Panc1 (cell line): ENCODE measurements at places on chromosomes 12 and 14. TPM values are rescaled to one million over a fixed set of nuclear protein-coding genes. Genes with fewer than 3 reads are reported as not detected.

DNA sequence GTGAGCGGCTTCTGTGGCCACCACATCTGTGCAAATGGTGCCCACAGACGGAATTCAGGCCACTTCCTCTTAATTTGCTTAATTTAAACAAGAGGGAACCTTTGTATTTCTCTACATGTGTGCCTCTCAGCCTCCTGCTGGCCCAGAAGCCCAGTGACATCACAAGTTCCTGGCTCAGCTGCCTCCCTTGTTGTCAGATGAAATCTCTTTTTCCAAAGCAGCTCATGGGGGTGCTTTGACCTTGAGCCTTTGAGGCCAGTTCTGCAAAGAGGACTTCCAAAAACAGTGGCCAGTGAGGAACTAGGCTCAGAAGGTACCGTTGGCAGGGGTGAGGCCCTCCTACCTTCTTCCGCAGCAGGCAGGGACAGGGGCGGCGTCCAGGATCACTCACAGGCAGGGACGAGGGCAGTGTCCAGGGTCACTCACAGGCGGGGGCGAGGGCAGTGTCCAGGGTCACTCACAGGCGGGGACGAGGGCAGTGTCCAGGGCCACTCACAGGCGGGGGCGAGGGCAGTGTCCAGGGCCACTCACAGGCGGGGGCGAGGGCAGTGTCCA lies 35.0 kb upstream of the GALNT9 start:
- no peak for DNase-seq
- H3K36me3 ChIP-seq: no peaks in the 10 kb centered on the region
- H3K4me1 ChIP-seq: no peaks in the 10 kb centered on the region
- no peak overlapping the region for H3K4me3 ChIP-seq

DNA sequence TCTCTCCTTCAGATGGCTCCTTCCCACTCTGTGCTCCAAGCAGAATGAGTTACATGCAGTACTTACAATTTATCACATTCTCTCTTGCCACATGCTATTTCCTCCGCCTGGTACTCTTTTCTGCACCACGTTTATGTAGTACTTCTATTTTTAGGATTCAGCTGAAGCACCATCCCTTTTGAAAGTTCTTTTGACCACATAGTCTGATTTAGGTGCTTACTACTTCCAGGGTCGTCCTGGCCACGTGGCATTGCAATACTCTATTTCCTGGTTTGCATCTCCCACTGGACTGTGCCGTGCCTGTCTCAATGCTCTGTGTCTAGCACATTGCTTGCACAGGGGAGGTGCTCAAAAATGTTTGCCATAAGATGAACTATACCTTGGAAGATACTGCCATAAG lies 16.3 kb upstream of the TBC1D30 start:
- no peaks in the 10 kb centered on the region for H3K4me1 ChIP-seq
- no peak overlapping the region for H3K27ac ChIP-seq
- no peaks in the 10 kb centered on the region for H3K36me3 ChIP-seq
- DNase-seq: no peak
- no peaks in the 10 kb centered on the region for H3K27me3 ChIP-seq

- H3K4me3 ChIP-seq: no peak overlapping the region
- H3K36me3 ChIP-seq: peaks cover 7% of the 10 kb centered on the region; the same call in 1 of the 2 replicates
- H3K27me3 ChIP-seq: no peaks in the 10 kb centered on the region
- H3K27ac ChIP-seq: no peak overlapping the region
Measured at GRCh38 chr14:91118511-91119068, 4.7 kb downstream of the DGLUCY start.

GRCh38 chr14:103023881-103024473 lies 33.4 kb downstream of the CDC42BPB start:
- H3K36me3 ChIP-seq: no peaks in the 10 kb centered on the region
- peaks cover 34% of the 10 kb centered on the region for H3K4me1 ChIP-seq
- DNase-seq: no peak
- peak overlapping the region; percentile 88 for H3K27ac ChIP-seq
- H3K27me3 ChIP-seq: no peaks in the 10 kb centered on the region

The KCNH3 gene
- total RNA-seq: 0.64 TPM

GRCh38 chr12:87814625-87815024 lies 214.6 kb downstream of the C12orf50 start:
- H3K27ac ChIP-seq: no peak overlapping the region
- no peak overlapping the region for H3K4me3 ChIP-seq
- no peaks in the 10 kb centered on the region for H3K4me1 ChIP-seq
- no peak for DNase-seq
- no peaks in the 10 kb centered on the region for H3K36me3 ChIP-seq
- no peaks in the 10 kb centered on the region for H3K27me3 ChIP-seq

The PLEKHD1 gene
- 0.08 TPM for total RNA-seq

The KRT3 gene
- total RNA-seq: not detected

- no peak for DNase-seq
- H3K27ac ChIP-seq: no peak overlapping the region
- H3K36me3 ChIP-seq: no peaks in the 10 kb centered on the region
- H3K4me1 ChIP-seq: no peaks in the 10 kb centered on the region
Measured at GRCh38 chr14:95664066-95664465, 22.2 kb upstream of the TCL1B start.

The KRT71 gene
- total RNA-seq: not detected

GRCh38 chr12:32617534-32617933 lies 61.6 kb upstream of the DNM1L start:
- no peaks in the 10 kb centered on the region for H3K4me1 ChIP-seq
- no peaks in the 10 kb centered on the region for H3K27me3 ChIP-seq
- no peak for DNase-seq
- no peak overlapping the region for H3K4me3 ChIP-seq
- no peaks in the 10 kb centered on the region for H3K36me3 ChIP-seq
- H3K27ac ChIP-seq: no peak overlapping the region

- H3K36me3 ChIP-seq: no peaks in the 10 kb centered on the region
- H3K27ac ChIP-seq: no peak overlapping the region
- DNase-seq: no peak
- H3K4me3 ChIP-seq: no peak overlapping the region
- no peaks in the 10 kb centered on the region for H3K4me1 ChIP-seq
- no peaks in the 10 kb centered on the region; the same call in 1 of the 2 replicates for H3K27me3 ChIP-seq
Measured at GRCh38 chr12:79358716-79359300, 332.0 kb downstream of the PAWR start.

DNA sequence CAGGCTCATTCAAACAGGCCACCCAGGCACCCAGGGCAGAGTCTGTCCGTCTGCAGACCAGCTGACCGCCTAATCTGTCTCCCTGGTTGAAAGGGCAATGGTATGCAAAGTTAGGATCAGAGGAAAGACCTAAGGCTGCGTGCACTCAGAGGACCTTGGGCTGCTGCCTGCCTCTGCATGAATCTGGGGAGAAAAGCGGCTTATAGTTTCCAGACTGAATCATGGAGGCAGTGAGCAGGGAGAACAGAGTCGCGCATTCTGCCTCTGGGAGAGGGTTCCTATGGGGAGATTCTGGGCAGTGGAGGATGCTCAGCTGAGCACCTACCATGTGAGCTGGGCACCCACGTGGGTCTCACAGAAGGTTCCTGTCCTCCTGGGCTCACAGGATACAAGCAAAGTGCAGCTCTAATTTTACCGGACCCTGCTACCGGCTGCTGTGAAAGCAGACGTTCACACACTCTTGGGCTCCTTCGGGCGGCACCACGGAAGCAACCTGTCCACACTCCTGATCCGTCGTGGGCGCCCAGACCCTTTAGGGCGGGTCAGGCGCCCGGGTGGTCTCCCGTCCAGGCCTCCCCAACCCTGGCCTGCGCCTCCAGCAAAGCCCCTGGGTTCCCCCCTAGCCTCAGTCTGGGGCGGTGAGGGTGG lies 772 bp downstream of the SCARB1 start:
- H3K4me3 ChIP-seq: peak overlapping the region; percentile 72
- peak overlapping the region; percentile 83 for H3K27ac ChIP-seq
- H3K4me1 ChIP-seq: peaks cover 25% of the 10 kb centered on the region
- no peaks in the 10 kb centered on the region for H3K27me3 ChIP-seq
- no peak for DNase-seq

- H3K4me3 ChIP-seq: no peak overlapping the region
- DNase-seq: no peak
- no peak overlapping the region for H3K27ac ChIP-seq
- H3K27me3 ChIP-seq: no peaks in the 10 kb centered on the region
- H3K4me1 ChIP-seq: no peaks in the 10 kb centered on the region
Measured at GRCh38 chr14:80522936-80523335, 311.6 kb upstream of the DIO2 start.

DNA sequence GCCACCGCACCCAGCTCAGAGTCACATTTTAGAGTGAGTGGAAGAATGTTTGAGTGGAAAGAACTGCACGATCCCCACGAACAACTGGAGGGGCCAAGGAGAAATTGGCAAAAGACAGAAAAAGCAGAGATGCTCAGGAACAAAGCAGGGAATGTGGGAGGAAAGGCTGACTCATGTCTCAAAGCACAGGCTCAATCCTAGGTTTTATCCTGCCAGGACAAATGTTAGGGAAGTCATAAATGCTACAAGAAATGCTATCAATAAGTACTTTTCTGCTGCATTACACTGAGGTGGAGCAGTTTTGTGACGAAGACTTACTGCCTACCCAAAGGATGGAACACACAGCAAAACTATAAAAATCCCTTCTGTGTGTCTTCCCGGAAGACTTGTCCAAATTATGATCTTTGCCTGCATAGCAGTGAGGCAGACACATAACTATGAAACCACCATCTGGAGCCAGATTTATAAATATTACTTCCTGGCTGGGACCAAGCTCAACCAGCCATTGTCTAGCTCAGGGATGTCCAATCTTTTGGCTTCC lies 26.7 kb downstream of the NIN start:
- H3K27me3 ChIP-seq: no peaks in the 10 kb centered on the region
- DNase-seq: no peak
- H3K4me3 ChIP-seq: no peak overlapping the region
- no peaks in the 10 kb centered on the region for H3K4me1 ChIP-seq

GRCh38 chr12:130498589-130499385 lies 161.1 kb downstream of the PIWIL1 start:
- no peaks in the 10 kb centered on the region for H3K4me1 ChIP-seq
- H3K36me3 ChIP-seq: no peaks in the 10 kb centered on the region
- DNase-seq: no peak
- H3K4me3 ChIP-seq: no peak overlapping the region
- no peak overlapping the region for H3K27ac ChIP-seq

The FMNL3 gene
- 25.7 TPM for total RNA-seq

- H3K36me3 ChIP-seq: no peaks in the 10 kb centered on the region
- peak within 1 kb of the TSS; percentile 34 for H3K4me3 ChIP-seq
- peaks cover 3% of the 10 kb centered on the region; the same call in 1 of the 2 replicates for H3K27me3 ChIP-seq
- H3K27ac ChIP-seq: no peak within 1 kb of the TSS
- no peak for DNase-seq
Measured at GRCh38 chr14:23237772-23238594, at the start of gene RNF212B. Gene RNF212B (plus strand): TSS chr14:23237936. CDS start chr14:23240346, 2,410 bp downstream.

GRCh38 chr14:82492157-82492556 lies 958.5 kb upstream of the SEL1L start:
- no peaks in the 10 kb centered on the region for H3K27me3 ChIP-seq
- H3K4me1 ChIP-seq: no peaks in the 10 kb centered on the region
- H3K36me3 ChIP-seq: no peaks in the 10 kb centered on the region
- no peak for DNase-seq
- no peak overlapping the region for H3K4me3 ChIP-seq
